Stimulated activated CD8-positive, alpha-beta memory T cell treated with anti-CD3 and anti-CD28 coated beads, Interleukin-2, amount 100 ng/mL, for 48 hours (primary cell): ENCODE measurements at places on chromosomes 6 and 20.

DNA sequence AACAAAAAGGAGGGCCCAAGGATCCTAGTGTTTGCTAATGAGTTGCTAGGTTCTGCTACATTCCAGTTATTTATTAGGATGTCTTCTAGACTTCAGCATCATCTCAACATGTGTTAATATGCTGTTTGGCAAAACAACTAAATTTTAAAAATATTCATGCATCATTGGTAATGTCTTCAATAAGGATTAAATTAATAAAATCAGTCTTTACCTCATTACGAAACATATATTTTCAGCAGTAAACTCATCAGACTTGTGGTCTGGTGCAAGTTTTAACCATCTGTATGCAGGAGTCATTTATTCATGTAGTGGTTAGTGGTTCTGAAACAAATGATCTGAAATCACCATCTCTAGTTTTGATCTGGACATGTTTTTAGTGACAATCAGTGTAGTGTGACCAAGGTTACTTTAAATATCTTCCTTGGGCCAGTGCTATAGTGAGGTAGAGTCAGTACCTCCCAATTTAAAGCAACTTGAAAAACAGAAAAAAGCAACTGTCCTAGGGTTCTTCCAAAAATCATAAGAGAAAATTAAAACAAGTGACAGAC is 85.0 kb upstream of the KCNK16 start:
- DNase-seq: no peak

GRCh38 chr6:165594584-165595333 is 68.3 kb downstream of the PDE10A start:
- DNase-seq: no peak

DNA sequence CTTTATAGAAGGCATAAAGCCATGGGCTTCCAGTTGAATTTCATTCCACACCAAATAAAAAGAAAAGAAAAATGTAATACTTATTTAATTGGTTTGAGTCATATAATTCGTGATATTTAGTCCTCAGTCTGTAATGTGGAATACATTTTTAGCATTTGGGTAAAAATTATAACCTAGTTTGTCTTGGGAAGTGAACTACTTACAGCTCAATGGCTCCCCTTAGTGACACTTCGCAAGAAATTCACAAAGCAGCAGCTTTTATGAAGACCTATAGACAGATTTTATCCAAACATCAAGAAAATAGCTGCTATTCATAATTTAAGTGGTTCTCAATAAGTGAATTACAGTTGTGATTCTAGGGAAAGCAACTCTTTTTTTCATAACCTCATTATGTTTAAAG is 72.1 kb downstream of the RSPO3 start:
- no peak for DNase-seq

DNA sequence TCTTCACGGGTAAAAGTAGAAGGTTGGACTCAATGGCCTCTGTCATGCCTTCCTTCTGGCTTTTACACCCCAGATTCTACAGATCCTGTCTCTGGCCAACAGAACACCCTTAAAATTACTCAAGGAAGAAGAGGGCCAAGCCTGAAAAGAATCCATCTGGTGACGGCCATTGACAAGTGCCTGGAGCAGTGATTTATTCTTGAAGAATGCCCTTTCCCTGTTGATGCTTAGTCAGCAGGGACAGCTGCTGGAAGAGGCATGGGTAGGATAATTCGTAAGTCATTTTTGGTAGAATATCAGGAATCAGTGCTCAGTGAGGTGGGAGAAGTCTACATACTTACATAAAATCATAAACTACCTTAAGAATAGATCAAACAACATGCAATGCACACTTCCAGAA is 397.9 kb downstream of the SAMD5 start:
- DNase-seq: no peak

DNA sequence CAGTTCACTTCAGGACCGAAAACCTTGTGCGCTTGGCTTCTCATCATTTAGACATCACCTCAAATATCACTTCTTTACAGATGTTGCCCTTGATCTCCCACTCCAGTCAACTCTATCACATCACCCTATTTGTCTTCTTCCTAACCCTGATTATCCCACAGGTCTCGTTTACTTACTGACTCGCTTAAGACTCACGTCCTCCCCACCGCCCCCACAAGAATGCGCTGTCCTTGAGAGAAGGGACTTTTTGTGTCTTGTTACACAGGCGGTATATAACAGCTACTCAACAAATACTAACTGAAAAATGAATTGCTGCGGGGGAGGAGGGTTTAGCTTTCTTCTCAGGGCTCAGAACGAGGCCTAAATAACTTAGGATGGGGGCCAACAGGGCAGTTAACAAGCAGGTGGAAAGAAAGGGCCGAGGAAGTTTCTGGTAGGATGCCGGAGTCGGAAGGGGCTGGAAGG is 527 bp downstream of the TOMM34 start:
- DNase-seq: peak; percentile 40

DNA sequence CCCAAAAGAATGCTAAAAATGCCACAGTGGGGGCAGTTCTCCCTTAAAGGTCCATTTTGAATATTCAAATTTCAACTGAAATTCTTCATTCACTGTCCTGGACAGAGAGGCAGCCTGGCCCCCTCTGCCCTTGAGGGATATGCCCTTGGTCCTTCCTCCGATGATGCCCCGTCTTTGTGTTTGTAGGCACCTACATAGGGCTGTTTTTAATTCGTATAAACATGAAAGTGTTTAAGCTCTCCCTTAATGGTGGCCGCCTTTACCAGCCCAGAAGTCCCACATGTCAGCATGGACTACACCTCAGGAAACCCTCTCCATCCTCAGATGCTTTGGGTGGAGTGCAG is 70.2 kb downstream of the SSR1 start:
- no peak for DNase-seq

DNA sequence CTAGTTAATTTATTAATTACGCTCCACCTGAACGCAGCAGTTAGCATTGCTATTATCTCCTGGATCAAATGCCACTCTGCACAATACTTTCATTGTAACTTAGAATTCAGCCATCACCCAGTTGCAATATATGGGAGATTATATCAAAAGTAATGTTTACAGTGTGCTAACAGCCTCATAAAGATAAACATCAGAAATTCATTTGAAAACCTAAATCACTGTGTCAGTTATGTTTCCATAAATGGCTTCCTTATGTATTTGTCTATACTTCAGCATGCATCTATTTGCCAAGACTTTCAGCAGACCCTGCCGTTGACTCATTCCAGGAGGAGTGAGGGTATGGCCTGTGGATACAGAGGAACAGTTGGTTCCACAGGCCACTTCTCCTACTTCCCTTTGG is 300.1 kb downstream of the TFAP2B start:
- DNase-seq: no peak

- no peak for DNase-seq
These were observed 32.6 kb upstream of the SLC35D3 start for GRCh38 chr6:136889271-136890193.

- no peak for DNase-seq
These were observed 136.7 kb upstream of the CST7 start for GRCh38 chr20:24812373-24812772.

GRCh38 chr6:6920987-6921313 is 186.8 kb upstream of the RREB1 start:
- no peak for DNase-seq
